T-helper 2 cell (primary cell): ENCODE measurements at places on chromosomes 6 and 20.

DNA sequence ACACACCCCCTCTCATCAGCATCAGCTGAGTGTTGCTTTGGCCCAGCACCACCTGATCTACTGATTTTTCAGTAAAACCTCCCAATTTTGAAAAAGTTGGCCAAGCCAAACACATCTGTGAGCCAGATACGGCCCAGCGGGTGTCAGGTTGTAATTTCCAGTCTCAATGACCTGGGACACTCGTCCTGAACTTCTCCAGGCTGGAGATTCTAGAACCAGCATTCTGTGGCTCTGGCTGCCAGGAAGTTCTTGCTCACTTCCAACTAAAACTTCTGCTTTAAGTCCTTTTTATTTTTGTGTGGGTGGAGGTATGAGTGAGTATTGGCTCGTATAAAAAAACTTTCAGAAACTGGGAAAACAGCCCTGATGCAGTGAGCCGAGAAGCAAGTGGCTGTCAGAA is 5.1 kb downstream of the KIAA1755 start:
- DNase-seq, result no peak

- DNase-seq, result no peak
Observed at GRCh38 chr6:46333481-46333880, 157.8 kb downstream of the RCAN2 start.

DNA sequence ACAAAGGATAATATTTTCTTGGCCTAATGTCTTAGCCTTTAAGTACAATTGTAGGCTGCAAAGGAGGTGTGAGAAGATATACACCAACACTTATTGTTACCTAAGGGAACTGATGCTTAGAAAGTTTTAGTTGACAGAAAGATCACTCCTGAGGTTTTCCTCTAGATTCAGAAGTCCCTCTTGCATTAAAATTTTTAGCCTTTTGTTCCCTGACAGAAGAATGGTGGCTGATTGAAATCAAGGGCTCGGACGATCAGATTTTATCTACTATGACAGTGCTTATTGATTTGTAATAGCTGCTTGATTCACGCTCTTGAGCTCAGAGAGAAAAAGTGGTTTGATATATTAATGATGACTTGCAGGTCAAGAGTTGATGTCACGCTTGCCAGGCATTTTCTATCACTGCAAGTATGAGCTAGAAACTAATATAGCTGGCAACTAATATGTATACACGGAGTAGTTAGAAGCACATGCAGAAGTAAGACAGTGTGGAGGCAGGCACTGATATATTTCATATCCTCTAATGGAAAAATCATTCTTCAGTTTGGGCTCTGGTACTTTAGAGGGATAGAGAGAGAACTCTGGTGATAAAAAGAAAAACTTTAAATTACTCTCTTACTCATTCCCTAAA is 246.6 kb upstream of the ID4 start:
- DNase-seq, result no peak

DNA sequence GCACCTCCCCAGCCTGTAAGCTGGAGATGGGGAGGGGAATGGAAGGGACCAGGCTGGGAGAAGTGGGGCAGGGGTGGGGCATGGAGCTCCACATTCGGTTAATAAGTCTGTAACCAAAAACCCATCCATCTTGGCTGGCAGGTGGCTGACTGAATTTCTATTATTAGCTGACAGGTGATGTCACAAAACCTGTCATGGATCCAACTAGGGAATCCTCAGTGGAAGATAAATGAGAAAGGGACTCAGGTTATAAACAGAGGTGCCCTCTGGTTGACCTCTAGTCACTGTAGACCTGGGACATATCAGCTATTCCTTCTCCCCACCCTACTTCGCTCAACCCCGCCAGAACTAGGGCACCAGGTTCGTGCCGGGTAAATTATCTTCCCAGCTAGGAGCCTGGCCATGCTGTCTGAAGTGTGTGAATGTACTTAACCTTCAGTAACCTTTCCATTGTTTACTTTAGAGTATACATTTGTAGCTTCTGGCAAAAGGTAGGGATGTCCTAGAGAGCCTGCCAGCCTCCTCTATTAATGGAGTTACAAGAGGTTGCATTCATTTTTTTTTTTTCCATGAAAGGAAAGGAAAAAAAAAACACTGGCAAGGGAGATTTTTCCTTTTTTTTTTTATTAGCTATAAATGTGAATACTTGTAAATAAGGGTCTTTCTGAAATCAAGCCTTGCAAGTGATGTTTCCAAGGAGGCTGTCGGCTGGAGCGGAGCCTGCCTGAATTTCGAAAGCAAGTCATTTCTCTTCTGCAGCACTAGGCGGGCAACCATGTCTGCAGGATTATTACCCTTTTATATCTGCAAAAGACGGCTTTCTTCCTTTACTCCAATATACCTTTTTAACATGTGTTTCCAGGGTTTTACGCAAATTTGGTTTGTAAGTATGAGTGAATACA is 135.9 kb downstream of the TMEM242 start:
- no peak for DNase-seq

DNA sequence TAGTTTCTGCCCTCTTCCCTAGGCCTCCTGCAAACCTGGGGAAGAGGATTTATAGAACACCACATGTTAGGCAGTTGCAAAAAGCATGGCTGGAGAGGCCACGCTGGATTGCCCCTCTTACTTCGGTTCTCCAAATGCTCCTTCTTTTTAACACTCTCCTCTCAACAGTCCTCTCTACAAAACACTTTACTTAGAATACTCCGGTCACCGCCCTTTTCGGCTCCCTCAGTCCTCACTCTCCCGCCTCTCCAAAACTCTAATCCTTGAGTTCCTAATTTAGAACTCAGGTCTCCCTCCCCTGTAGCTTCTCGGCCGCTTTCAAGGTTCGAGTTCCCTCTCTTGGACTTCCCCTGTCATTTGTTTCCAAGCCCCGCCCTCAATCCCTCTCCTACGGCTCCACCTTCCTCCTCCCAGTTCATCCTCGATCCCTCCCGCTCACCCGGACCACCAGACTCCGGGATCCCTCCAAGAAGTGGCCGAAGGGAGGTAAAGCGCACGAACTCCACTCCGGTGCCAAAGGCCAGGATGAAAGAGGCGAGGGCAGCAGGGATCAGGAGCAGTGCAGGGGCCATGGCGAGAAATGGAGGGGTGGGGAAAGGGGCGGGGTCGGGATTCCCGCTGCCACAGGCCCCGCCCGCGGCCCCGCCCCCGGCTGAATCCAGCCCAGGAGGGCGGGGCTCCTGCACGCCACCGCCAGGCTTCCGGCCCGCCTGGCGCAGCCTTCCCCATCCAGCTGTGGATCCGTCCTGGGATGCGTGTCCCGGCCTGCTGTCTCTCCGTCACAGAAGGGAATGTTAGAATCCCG is at the start of gene NRM:
Gene NRM (minus strand): TSS at position 582 of the 805 bp plus-strand sequence. CDS start 10 bp downstream, at position 572.
- peak; percentile 51 for DNase-seq

GRCh38 chr6:43469947-43470346 is 7.4 kb upstream of the TJAP1 start:
- no peak for DNase-seq

- no peak for DNase-seq
Observed at GRCh38 chr6:130167655-130168054, 55.1 kb downstream of the SAMD3 start.

GRCh38 chr6:166588691-166589336 is 2.3 kb upstream of the RAMACL start:
- DNase-seq, result no peak

DNA sequence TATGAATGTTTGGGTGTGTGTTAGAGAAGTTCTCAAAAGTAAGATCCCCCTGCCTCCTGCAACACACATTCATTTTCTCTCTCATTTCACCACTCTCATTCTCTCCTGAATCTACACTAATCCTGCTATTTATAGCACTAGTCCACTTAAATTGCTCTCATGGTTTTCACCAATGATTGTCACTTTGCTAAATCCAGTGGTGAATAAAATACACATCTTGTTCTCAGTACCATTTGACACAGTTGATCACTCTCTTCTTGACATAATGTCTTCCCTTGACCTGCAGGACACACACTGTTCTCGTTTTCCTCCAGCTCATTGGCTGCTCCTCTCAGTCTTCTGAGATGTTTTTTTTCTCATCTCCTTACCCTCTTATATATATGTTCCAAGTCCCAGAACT is 32.1 kb downstream of the TENT5A start:
- DNase-seq, result no peak

- DNase-seq, result no peak
Observed at GRCh38 chr6:17281100-17281496, at the start of gene RBM24. RBM24 (plus strand) TSS chr6:17281361; CDS start chr6:17281582, 221 bp downstream.

DNA sequence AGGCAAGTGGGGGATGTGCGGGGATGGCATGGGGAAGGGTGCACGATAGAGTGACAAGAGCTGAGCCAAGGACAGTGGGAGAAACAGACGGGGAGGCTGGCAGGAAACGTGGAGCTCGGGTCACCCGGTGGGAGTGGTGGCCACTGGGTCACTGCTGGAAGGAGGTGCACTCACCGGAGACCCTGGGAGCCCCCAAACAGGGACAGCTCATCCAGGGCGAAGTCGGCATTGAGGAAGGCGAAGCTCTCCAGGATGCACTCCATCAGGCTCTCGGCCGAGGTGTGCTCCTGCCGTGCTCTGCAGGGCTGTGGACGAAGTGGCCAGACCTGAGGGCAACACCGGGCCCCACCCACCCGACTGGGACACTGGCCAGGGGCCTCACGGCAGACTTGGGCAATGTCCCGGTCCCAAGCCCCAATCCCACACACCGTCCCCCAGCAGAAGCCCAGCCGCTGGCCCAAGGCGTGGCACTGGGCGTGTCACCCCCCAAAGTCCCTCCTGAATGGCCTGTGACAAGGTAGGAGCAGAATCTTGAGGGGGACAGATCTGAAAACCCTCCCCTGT is 87.3 kb downstream of the PTPN1 start:
- no peak for DNase-seq

- DNase-seq, result no peak
Observed at GRCh38 chr6:69866351-69866769, at the start of gene COL19A1. COL19A1 (plus strand) TSS chr6:69866556; CDS start chr6:69879568, 13,012 bp downstream.

- peak; percentile 24 for DNase-seq
Observed at GRCh38 chr6:169723991-169724493, 258 bp downstream of the PHF10 start.

GRCh38 chr6:148392671-148393070 is 50.0 kb downstream of the SASH1 start:
- DNase-seq, result no peak

DNA sequence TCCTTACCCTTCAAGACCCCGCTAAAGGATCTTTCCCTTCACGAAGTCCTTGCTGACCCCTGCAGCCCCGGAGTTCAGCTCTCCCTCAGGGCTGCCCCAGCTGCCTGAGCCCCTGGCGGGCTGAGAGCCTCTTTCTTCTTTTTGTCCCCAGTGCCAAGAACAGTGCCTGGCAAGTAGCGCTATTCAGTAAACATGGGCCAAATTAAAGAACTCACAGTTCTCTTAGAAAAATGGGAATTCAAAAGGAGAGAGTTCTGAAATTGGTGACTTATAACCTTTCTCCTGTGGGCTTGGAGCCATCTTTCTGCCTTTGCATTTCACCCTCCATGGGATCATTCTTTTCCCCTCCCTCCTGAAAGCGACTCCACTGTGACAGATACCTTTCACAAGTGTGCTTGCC is 227.2 kb downstream of the TMEM242 start:
- no peak for DNase-seq

DNA sequence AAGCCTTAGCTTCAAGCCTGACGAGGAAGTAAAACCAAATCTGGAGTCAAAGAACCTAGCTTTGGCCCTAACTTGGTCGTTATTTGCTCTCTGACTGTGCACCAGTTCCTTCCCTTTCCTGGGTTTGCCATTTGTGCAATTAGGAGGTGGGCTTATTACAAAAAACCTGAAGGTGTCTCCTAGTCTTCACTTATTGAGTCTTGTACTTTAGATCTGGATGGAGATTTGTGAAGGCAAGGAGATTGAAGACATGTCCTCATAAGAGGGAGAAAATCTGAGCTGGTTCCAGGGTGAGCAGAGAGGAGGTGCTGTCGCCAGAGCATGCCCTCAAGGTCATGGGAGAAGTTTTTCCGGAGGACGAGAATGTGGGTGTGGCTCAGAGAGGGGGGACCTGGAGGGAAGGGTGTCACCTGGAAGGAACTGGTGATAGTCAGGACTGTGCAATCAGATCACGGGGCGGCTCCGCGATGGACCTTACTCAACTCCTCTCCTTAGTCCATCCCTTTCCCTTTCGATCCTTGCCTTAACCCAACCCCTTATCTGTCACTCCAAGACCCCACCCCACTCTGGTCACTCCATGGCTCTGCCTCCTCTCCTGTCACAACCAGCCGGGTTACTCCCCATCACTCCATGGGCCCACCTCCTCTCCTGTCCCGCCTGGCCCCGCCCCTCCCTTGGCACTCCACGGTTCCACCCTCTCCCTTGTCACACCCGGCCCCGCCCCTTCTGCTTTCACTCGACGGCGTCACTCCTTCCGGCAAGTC is 588 bp upstream of the ACSS2 start:
- DNase-seq, result peak; percentile 97

GRCh38 chr6:89298680-89299465 is 16.2 kb downstream of the GABRR2 start:
- peak; percentile 55 for DNase-seq

GRCh38 chr6:53986721-53987521 is 124.3 kb upstream of the MLIP start:
- DNase-seq, result no peak

DNA sequence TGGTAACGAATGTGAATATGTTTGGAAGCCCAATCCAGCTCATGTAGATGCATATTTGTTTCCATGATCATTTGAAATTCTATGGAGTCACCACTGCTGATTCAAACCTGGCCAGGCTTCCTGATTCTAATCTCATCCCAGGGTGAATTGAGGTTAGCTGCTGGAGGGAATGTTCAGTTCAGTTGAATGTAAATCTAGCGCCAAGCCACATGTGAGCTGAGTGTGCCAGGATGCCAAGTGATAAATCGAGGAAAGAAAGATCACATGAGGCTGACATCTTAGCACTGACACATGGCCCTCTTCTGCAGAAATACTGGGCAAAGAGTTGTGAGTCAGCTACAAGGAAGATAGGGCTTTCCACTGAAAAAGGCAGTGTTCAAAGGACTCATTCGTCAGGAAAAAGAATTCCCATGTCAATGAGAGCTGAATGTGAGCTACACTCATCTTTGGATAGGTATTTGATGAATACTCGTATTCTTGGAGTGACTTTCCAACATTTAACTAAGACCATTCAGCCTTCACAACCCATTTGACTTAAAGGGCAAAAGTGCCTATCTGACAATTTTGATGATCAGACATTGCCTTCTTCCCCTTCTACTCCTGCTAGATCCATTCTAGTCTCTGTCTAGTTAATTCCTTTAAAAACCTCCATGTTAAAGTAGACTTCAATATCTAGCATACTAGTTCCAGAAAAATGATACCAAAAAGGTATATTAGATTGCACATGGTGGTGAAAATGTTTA is 172.1 kb downstream of the MTFR2 start:
- no peak for DNase-seq

DNA sequence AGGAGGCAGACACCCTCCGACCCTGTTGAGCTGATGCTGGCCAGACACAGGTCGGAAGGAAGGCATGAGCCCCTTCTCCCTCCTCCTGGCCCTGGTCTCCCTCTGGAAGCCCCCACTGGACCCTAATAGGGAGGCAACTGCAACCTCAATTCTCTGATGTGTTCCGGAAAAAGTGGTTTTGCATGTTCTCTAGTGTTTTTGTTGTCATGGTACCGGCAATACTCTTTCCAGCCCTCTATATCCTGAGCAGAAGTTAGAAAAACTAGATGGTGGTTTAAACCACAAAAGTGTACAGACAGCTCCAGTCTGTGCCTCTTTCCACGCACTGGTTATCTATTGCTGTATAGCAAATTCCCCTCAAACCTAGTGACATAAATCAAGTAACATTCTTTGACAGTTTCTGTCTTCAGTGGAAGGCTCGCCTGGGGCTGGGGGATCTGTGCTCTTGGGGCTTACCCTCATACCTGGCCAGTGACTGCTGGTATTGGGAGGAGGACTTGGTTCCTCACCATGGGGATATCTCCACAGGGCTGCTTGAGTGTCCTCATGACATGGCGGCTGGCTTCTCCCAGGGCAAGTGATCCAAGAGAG is 37.0 kb downstream of the SYTL3 start:
- peak; percentile 32 for DNase-seq
